ENCODE measurements at places on chromosomes 6 and 20.
A peak's percentile ranks its signal among the peaks of the same experiment; 100 is the strongest.

- DNase-seq, result no peak
Measured at GRCh38 chr20:21099751-21100577, 6.2 kb downstream of the LINC00237 start.

DNA sequence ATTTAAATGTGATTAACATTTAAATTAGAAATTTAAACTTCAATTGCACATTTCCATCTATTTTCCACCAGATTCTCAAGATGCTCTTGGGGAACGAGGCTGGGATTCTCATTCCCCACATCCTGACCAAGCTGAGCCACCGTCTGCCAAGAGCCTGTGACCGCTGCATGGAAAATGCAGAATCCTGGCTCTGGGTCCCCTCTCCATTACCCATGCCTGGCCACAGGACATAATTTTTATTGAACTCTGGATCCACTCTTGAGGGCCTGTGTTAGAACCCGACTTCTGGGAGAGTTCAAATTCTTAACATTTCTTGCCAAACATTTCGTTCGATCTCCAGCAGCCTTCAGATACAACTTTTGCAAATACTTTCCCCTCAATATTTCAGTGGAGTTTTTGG, 201.6 kb upstream of the SNX9 start:
- no peak for DNase-seq

GRCh38 chr20:49794336-49795134, 18.1 kb upstream of the SLC9A8 start:
- DNase-seq, result no peak

GRCh38 chr20:38900606-38901005, 25.6 kb upstream of the FAM83D start:
- no peak for DNase-seq

- no peak for DNase-seq
Measured at GRCh38 chr6:90296341-90297114, at the start of gene BACH2. TSS of gene BACH2 (minus strand) at chr6:90296843. CDS start at chr6:90008844, 287,999 bp downstream.

- no peak for DNase-seq
Measured at GRCh38 chr6:56047931-56048540, 172.6 kb upstream of the BMP5 start.

- no peak for DNase-seq
Measured at GRCh38 chr6:57075092-57075491, 14.9 kb upstream of the ZNF451 start.

- no peak for DNase-seq
Measured at GRCh38 chr20:35600176-35600992, 15.2 kb upstream of the SPAG4 start.

DNA sequence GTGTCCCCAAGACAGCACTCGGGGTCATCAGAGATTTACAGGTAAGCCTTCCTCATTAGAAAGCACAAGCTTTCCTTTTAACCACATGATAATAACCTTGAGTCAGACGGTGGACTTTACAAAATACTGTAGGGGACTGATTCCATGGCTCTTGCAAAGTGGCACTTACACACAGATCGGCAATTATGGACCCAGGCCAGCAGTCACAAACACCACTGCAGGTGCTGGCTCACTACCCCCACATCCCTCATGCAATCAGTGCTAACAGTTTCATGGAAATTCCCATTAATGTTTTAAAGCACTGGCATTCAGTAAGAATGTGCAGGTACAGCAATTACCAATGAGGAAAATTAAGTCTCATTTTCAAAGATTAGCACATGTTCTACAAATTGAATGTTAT, 516.5 kb downstream of the PRKN start:
- no peak for DNase-seq

- no peak for DNase-seq
Measured at GRCh38 chr6:170269151-170269845, 21.6 kb downstream of the DLL1 start.

- DNase-seq, result no peak
Measured at GRCh38 chr6:33143113-33143770, 49.0 kb downstream of the COL11A2 start.

GRCh38 chr6:1200081-1200408, 111.9 kb upstream of the FOXQ1 start:
- no peak for DNase-seq

DNA sequence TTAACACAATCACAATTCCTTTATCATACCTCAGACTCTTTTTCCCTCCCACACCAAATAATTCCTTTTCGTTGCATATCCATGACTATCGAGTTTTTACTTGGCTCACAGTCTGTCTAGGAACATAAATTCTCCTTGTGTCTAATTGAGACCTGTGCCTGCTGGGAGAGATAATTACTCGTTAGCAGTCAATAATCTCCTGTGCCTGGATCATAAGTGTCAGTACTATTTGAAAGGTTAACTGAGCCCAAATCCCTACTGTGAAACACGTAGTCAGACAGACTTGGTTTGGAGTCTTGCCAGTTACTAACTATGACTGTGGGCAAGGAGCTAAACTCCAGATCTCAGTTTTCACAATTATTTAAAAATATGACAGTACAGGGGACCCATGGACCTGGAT, 5.7 kb upstream of the CTNNBL1 start:
- no peak for DNase-seq

GRCh38 chr6:128605961-128606360, 85.6 kb upstream of the PTPRK start:
- no peak for DNase-seq

DNA sequence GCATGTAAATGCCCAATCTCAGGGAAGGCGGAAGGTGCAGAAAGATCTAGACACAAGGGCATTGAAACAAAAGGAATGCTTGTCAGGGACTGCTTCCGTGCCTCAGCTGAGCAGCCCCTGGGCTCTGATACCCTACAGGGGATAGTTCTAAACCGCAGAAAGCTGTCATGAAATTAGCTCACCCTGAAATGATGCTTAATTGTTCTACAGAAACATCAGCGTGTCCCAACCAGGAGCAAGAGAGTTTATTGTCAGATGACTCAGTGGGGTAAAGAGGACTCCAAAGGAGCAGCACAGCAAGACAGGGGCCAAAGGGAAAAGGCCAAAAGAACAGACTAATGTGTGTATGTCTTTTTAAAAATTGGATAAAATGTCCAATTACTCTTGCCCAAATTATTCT, 258.4 kb upstream of the JARID2 start:
- no peak for DNase-seq

DNA sequence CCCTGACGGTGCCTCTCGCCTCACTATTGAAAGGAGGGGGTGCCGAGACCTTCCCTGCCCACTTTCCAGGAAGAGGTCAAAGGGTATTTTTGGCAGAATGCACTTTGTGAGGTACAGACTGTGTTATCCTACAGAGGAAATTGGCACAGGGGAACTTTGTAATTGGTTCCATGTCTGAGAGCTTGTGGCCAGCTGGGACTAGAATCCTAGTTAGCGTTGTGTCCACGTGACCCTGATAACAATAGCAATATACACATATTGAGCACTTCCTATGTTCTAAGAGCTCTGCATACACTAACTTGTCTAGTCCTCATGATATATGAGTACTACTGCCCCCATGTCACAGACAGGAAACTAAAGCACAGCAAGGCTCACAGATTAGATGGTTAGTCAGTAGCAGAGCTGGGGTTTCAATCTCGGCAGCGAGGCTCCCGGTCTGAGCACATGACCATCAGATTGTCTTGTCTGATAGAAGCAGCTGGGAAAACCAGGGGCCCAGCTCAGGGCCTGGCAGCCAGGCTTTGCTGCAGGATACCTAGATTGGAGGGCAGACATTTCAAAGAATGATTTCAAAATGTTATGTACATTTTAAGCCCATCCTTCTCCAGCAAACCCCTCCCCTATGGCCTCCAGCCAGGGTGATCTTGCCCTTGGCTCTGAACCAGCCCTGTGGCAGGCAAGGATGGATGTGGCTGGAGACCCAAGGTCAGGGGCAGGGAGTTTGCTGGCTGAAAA, 1.4 kb downstream of the MAPK13 start:
- DNase-seq, result peak; percentile 98

- DNase-seq, result no peak
Measured at GRCh38 chr20:11716239-11716944, 201.3 kb upstream of the BTBD3 start.

- peak; percentile 81 for DNase-seq
Measured at GRCh38 chr6:158018851-158019361, 37.2 kb downstream of the SYNJ2 start.

DNA sequence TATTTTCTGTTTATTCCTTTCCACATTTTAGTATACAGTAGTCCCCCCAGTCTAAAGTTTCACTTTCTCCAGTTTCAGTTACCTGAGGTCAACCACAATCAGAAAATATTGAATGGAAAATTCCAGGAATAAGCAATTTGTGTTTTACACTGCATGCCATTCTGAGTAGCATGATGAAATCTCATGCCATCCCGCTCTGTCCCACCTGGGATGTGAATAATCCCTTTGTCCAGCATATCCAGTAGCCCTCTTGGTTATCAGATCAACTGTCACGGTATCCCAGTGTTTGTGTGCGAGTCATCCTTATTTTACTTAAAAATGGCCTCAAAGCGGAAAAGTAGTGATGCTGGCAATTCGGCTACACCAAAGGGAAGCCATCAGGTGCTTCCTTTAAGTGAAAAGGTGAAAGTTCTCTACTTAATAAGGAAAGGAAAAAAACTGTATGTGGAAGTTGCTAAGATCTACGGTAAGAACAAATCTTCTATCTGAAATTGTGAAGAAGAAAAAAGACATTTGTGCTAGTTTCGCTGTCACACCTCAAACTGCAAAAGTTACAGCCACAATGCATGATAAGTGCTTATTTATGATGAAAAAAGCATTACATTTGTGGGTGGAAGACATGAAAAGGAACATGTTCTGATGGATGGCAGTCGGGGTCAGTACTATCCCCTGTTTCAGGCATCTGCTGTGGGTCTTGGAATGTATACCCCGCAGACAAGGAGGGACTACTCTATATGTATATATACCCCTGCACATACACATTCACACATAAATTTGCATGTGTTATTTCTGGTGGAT, 11.3 kb downstream of the NOX3 start:
- DNase-seq, result peak; percentile 25

- no peak for DNase-seq
Measured at GRCh38 chr6:53514677-53515076, 30.2 kb downstream of the GCLC start.

DNA sequence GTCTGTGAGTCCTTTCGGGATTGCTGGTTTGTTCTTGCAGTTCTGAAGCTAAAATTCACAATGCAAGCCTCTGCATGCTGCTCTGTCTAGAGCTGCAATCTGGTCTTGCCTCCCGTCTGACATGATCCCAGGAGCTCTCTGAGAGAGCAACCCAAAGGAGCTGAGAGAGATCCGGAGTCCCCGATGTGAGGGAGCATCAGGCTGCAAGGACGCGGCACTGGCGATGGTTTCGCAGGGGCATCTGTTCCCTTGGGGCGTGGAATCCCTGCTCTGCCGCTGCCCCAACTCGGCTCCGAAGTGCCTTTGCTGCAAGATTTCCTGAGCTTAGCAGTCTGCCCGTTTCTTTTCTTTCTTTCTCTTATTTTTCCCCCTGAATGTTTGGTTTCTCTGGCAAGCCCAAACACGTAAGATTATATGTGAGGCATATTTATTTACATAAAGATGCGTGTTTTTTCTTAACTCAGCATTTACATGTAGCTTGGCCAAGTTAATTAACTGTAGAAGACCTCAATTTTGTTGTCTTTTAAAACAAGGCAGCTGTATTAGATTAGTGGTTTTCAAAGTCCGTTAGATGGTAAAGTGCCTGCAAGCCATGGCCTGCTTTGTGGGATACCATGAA, 873.0 kb downstream of the KIF16B start:
- DNase-seq, result no peak

- no peak for DNase-seq
Measured at GRCh38 chr20:46088409-46089166, 1.2 kb downstream of the NCOA5 start.

GRCh38 chr6:148495029-148495428, 152.4 kb downstream of the SASH1 start:
- no peak for DNase-seq

DNA sequence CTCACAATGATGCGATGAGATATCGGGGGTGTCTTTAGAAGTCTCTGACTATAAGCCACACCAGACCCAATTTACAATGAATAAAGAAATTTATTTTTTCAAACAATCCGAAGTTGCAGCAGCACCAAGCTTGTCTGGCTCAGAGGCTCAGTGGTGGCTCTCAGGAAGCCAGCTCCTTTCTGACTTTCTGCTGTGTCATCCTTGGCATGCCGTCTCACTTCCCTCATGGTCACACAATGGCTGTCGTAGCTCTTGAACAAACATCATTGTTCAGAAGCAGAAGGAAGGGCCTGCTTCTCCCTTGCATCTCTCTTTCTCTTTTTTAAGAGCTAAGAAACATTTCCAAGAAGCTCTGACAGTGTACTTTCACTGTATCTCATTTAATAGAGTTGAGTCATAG, 299.0 kb downstream of the DOK5 start:
- DNase-seq, result no peak

DNA sequence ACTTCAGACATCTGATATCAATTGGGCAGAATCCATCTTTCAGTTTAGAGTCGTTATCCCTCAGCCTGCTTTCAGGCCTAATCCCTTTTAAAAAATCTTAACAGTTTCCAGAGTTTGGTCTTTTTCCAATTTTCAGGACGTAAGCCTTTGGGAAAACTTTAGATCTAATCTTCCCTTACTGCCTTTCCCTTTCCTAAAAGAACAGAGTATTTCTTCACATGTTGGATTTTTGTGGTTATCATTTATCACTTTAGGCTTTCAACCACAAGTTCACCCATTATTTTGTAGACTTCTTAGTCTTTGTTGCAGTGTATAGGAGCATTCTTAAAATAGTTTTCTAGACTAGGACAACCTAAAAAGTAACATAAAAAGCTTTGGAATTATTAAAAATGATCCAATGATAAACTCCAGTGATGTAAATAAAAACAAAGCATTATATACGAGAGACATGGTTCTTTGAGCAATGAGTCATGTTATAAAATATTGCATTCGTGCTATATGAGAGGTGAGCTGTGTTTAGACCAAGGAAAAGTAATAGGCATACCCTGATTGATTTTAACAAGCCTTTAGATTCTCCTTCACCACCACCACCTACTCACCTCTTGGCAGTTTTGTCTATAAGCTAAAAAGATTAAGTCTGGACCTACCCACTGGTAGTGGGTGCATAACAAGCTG, 90.4 kb upstream of the MCHR2 start:
- no peak for DNase-seq

DNA sequence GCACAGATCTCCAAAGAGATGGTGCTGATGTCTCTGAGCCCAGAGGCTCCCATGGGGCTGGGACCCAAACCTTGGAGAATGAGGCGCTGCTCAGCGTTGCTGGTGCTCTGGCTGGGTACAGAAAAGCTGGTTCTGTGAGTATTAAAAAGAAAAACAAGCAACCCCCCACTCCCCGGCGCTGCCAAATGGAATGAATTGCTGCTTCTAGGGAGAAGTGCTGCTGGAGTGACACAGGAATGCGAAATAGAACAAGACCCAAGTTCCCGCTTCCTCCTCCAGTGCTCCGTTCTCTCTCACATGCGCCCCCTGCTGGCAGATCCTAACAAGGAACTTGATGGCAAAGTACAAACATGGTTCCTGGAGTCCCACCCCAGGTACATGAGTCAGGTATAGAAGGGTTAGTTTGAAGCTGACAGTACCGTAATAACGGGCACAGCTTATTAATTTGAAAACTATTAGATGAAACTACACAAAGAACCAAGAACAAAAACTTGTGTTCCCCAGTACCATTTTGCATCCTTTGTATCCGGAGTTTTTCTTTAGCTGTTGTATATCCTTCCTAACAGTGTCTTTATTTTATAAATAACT, 2.1 kb upstream of the DDX27 start:
- DNase-seq, result peak; percentile 90

- DNase-seq, result no peak
Measured at GRCh38 chr6:11345536-11345935, 113.1 kb upstream of the NEDD9 start.

- peak; percentile 58 for DNase-seq
Measured at GRCh38 chr20:36097337-36098151, 57.0 kb upstream of the EPB41L1 start.

- DNase-seq, result no peak
Measured at GRCh38 chr6:144423167-144423566, 138.0 kb downstream of the UTRN start.

GRCh38 chr6:168182908-168183612, 104.0 kb upstream of the FRMD1 start:
- DNase-seq, result no peak
